Left forelimb (tissue), 1 donor: ENCODE measurements at places on chromosomes 6 and 20.

DNA sequence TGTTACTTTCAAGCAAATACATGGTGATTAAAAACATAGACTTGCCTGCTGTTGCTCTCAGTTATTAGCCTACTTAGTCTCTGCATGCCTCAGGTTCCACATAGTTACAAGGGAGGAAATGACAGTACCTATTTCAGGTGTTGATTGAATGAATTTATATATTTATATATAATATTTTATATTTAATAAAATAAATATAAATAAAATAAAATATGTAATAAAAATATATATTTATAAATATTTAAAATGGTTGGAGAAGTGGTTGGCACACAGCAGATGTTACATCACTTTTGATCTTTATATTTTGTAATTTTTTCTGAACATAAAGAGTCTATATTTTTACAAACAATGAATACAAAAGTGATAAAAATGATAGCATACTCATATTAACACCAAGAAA is 716.0 kb upstream of the EYS start:
- DNase-seq = no peak

GRCh38 chr20:60269573-60270162 is 311.4 kb downstream of the CDH26 start:
- no peak for DNase-seq

DNA sequence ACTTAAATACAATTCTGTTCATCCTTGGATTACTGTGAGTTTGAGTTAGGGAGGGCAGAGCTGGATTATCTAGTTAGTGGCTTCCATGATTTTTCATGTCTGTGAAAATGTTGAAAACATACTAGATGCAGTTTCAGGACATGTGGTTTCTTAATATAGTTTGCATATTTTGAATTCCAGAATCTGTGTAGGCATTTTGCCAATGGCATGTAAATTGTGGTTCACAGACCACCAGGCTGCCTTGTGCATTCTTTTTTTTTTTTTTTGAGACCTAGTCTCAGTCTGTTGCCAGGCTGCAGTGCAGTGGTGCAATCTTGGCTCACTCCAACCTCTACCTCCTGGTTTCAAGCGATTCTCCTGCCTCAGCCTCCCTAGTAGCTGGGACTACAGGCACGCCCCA is 42.8 kb downstream of the CDC5L start:
- no peak for DNase-seq

- no peak for DNase-seq
These were observed 9.2 kb upstream of the EFHC1 start for GRCh38 chr6:52410979-52411378.

DNA sequence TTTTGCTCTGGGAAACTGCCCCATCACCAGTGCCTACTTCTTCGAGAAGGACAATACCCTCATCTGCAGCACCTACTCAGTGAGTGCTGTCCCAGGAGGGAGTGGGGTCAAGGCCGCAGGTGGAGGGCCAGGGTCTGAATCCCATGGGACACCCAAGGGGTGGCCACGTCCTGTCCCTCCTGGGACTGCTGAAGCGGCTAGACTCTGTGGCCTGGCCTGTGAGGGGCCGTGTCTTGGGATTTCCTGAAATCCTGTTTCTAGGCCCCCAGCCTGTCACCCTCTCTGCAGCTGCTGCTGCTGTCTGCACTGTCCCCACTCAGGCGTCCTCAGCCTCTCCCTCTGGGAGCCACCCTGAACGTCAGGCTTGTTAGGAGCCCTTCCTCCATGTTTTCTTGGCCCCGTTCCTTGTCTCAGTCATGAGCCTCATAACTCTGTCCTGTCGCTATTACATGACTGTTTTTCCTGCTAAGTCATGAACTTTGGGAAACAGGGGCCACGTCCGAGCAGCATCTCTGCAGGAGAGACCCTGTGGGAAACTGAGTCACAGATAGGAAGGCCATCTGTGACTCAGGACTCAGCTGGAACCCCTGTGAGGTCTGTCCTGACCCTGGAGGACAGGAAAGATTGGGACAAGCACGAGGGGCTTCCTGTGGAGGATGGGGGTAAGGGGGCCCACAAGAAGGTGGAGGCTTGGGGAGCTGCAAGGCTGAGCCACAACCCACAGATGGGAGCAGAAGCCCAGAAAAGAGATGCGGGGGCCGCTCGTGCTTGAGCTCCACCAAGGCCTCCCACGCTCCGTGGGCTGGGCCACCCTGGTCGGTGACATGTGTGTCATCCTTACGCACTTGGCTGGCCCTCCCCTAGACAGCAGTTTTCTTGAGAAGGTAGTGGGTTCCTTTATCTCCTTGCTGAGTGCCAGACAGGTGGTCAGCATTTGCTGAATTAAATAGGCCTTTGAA is 49.9 kb downstream of the EFCAB8 start:
- DNase-seq = no peak

GRCh38 chr6:28710466-28711191 is 184.9 kb downstream of the GPX5 start:
- no peak for DNase-seq

- no peak for DNase-seq
These were observed 89.9 kb downstream of the CD83 start for GRCh38 chr6:14207448-14207847.

GRCh38 chr20:3084986-3085360 is 449 bp upstream of the AVP start:
- no peak for DNase-seq

DNA sequence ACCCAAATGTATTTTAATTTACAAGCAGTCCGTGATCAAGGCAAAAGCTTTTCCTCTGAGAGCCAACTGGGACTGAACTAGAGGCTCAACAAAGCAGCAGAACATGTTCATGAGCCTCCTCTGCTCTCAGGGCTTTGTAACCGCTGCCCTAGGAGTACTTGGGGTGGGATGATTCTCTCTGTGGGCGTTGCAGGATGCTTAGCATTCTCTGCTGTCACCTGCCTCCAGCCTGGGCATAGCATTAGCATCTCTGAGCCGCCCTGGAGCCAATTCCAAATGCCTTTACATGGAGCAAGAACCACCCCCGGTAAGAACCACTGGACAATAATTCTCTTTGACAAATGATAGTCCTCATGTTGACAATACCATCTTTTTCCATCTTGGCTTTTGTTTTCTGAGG is 237.6 kb upstream of the CDH4 start:
- no peak for DNase-seq

DNA sequence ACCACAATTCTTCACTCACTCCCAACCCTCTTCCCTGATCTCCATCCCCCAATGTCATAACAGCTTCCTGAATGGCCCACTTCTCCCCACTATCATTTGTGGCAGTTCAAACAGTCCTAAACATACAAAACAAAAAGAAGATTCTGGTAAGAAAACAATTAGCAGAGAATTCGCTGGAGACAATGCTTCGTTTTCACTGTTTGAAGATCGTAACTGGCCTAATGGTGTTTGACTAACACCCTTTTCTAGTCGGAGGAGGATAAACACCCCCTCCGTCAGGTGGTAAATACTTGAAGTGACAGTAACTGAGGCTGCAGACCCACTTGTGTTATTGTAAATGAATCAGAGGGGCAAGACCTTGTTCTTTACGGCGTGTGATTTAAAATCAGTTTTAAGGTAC is 3.8 kb downstream of the EYA2 start:
- no peak for DNase-seq

- no peak for DNase-seq
These were observed 181.0 kb downstream of the ZMYND8 start for GRCh38 chr20:47175493-47175892.
